ENCODE measurements at places on chromosomes 3 and 15.

GRCh38 chr15:78913012-78913411 lies 31.8 kb downstream of the CTSH start:
- no peak for DNase-seq

DNA sequence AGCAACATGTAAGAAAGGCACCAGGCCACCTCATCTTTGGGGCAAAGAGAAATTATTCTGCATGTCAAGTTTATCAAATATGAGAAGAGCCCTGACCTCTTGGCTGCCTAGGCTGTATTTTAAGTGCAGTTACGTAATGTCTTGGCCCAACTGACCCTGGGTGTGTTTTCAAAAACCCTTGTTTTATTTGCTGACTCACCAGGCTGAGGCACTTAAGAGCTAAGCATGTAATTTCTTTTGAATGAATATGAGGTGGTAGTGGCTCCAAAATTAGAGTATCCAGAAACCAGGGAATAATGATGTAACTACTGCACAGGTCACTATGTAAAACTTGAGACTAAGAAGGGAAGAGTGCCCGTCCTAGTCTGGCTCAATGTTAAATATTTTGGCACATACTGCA lies 24.3 kb downstream of the PGPEP1L start:
- peak; percentile 77 for DNase-seq

- DNase-seq = peak; percentile 32
Observed at GRCh38 chr3:48058091-48058490, 41.9 kb upstream of the MAP4 start.

- no peak for DNase-seq
Observed at GRCh38 chr3:37611771-37612170, 249.9 kb upstream of the CTDSPL start.

DNA sequence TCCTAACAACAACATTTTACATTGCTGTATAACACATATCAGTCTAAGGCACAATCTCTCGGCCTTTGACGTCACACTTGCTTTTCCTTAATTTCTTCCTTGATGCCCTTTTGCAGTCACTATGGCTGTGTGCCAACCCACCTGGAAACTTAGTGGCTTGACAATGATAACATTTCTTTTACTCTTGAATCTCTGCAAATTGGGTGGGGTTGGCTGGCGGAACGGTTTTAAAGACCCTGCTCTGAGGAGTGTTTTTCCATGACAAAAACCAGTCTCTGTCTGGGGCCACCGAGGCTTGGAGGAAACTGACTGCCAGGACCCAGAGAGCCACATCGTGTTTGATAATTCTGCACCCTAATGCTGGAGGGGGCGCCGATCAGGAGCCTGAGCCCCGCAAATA lies 115.6 kb downstream of the KLF13 start:
- no peak for DNase-seq

GRCh38 chr15:31270767-31271166 lies 55.9 kb upstream of the KLF13 start:
- no peak for DNase-seq

DNA sequence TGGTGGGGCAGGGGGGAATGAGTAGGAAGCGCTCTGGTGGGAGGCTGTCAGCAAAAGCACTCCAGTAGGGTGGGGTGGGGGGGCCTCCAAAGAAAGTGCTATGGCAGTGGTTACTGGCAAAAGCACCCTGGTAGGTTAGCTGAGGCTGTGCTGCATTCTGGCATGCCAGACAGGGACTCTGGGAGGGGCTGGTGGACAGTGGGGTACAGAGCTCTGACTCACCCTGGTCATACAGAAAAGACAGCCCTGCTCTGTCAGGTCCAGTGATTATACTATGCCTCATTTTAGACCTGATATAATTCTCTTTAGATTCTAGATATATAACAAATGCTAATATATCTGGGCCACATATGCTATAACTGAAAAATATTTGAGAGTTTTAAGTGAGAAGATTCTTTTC lies 82.8 kb upstream of the CPNE4 start:
- no peak for DNase-seq

DNA sequence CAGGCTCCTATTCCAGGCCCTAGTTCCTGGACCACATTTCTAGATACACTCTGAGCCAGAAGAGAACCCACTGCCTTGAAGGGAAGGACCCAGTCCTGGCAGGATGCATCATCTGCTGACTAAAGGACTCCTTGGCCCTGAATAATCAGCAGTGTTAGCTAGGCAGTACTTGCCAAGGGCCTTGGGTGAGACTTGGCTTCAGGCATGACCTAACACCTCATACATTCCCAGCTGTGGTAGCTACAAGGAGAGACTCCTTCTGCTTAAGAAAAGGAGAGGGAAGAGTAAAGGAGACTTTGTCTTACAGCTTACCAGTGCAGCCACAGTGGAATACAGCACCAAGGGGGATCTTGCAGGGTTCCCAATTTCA lies 26.4 kb downstream of the PEAK1 start:
- peak; percentile 18 for DNase-seq

- DNase-seq = no peak
Observed at GRCh38 chr3:144687862-144688261, 716.2 kb downstream of the DIPK2A start.

DNA sequence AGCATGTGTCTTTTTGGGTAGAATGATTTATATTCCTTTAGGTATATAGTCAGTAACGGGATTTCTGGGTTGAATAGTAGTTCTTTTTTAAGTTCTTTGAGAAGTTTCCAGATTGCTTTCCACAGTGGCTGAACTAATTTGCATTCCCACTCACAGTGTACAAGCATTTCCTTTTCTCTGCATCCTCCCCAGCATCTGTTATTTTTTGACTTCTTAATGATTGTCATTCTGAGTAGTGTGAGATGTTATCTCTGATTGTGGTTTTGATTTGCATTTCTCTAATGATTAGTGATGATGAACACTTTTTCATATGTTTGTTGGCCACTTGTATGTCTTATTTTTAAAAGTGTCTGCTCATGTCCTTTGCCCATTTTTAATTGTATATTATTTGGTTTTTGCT lies 337.6 kb downstream of the EFHB start:
- DNase-seq = no peak

DNA sequence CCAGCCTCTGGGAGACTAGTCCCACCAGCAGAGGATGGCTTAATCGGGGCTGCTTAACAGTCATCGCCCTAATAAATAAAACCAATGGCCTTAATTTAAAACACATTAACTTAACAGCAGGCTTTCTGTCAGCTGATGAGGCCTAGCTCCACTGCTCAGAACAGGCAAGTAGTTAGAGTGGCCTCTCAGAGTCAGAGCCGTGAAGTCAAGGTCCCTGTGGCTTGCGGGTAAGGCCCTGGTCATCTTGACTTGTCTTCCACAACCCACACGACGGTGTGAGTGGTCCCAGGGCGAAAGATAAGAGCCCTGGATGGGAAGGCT lies 11.8 kb downstream of the XXYLT1 start:
- DNase-seq = peak; percentile 64

- no peak for DNase-seq
Observed at GRCh38 chr15:75371486-75371885, 3.1 kb upstream of the MAN2C1 start.

DNA sequence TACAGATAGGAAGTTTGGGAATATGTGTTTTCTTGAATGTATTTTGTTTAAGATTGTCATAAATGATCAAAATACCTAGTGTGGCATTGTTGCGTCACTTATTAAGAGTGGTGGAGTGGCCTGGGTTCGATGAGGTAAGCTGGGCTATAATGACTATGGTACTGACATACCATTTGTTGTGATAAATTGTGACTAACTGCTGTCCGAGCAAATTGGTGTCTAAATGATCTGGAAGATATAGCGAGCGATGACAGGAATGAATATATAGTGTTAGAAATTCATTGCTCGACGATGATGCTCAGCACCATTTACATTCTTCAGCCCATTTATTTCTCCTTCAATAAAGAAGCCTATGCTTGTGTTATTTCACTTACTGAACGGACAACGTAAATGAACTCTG lies 123.3 kb downstream of the MCTP2 start:
- DNase-seq = no peak

- no peak for DNase-seq
Observed at GRCh38 chr15:95016511-95017229, 785.3 kb downstream of the MCTP2 start.

DNA sequence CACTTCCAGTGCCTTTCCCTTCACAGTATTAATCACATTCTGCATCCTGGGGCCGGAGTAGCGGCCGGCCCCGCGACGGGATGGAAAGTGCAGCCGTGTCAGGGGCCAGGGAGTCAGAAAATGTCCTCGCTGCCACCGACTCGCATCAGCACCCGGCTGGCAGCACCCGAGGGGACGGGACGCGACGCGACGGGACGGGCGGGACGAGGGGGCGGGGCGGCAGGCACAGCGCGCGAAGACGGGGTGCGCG lies 353 bp downstream of the ATG3 start:
- no peak for DNase-seq
